ENCODE measurements at places on chromosomes 5 and 9. TPM values are rescaled to one million over a fixed set of nuclear protein-coding genes. Genes with fewer than 3 reads are reported as not detected.

Gene SNAPC4
- 17.5 TPM for total RNA-seq

Gene FRMPD1
- not detected for total RNA-seq

Gene RABL6
- total RNA-seq, result 112 TPM

Gene IFNK
- total RNA-seq, result not detected

Gene SAPCD2
- 27.8 TPM for total RNA-seq

Gene GARNL3
- total RNA-seq, result 8.3 TPM

Gene OTULIN
- total RNA-seq, result 34.7 TPM

All from endothelial cell of umbilical vein (primary cell).